Trophoblast cell (in vitro differentiated cells and primary cell): ENCODE measurements at places on chromosomes 1 and 21.
A peak's percentile ranks its signal among the peaks of the same experiment; 100 is the strongest.

DNA sequence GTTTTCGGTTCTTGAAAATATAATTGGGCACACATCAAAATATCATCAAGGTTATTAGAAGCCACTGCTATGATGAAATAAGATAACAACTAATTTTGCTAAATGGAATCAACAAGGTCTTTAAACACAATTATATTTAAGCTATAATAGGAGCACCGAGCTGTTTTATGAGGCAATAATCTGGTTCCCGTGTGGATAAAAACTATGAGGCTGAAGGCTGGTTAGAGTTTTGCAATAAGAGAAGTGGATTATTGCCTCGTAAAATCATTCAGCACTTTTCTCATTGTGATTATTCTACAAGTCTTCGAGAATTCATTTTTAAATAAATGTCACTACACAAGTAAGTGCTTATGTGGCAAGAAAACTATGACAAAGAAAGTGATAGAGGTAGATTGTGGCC, 975.7 kb upstream of the ADGRL2 start:
- no peak for DNase-seq

GRCh38 chr21:31078216-31078615, 39.9 kb upstream of the KRTAP19-8 start:
- DNase-seq: no peak

GRCh38 chr1:208078752-208079151, 165.4 kb downstream of the PLXNA2 start:
- no peak for DNase-seq

DNA sequence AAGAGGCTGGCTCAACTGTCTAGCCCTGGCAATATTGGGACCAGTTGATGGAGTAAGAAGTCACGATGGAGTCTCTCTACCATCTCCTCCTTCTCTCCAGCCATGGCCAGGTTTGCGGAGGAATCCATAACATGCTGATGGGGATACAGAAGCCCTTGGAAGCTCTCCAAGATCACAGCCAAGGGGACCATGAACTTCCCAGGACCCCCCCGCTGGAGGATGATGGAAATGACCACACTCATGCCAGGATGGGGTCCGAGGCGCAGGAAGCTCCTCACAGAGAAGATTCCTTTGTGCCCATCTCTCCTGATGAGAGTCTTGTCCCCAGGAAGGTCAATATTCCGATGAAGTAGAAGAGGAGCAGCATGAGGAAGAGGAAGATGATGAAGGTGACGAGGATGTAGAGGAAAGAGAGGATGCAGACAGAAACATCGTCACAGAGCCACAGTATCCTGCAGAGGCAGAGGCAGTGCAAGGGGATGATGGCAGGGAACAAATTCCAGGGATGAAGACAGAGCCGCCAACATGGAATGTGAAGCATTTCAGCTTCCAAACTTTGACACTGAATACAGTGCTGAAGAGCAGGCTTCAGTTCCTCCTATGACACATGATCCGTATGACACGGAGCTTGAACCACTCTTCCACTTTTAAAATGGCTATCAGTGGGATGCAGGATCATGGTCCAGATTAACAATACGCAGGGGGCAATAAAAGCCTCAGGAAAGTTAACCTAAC, 57.9 kb upstream of the EDN2 start:
- DNase-seq: no peak

- no peak for DNase-seq
These were observed 50.9 kb downstream of the KCTD3 start for GRCh38 chr1:215617979-215618378.

GRCh38 chr1:31216016-31216415, 23.7 kb downstream of the NKAIN1 start:
- no peak for DNase-seq

DNA sequence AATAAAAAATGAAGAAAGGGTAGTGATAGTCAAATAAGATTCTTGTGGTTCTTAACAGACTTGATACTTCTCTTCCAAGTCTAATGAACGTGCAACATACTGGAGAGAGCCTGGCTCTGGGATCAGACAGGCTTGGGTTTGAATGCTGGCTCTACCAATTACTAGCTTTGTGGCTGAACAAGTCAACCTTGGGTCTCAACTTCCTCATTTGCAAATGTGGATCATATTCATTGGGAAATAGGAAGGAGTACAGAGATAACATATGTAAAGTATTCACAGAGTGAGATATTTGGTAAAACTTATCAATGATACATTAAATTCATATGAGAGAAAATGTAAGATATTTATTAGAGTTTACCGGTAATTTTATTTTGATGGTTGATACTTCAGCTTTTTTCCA, 2.0 kb downstream of the EDEM3 start:
- no peak for DNase-seq

DNA sequence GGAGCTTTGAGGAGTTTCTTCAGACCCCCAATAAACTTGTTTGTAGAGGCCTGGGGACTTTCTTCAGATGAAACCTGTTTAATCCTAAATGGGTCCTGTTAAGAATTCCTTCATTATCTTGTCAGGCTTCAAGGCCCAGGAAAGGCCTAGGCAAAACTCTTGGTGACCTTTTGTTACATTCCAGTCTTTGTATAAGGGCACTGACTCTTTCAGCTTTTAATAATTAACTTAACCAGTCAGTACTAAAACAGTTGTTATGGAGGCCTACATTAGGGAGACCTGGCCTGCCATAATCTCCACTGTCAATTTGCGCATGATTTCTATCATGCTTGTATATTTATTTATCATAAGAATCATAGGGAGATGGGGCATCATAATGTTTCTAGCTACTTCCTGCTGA, 110.2 kb downstream of the FCRL5 start:
- DNase-seq: no peak

- no peak for DNase-seq
These were observed 142.5 kb downstream of the TIAM1 start for GRCh38 chr21:31201548-31201947.

DNA sequence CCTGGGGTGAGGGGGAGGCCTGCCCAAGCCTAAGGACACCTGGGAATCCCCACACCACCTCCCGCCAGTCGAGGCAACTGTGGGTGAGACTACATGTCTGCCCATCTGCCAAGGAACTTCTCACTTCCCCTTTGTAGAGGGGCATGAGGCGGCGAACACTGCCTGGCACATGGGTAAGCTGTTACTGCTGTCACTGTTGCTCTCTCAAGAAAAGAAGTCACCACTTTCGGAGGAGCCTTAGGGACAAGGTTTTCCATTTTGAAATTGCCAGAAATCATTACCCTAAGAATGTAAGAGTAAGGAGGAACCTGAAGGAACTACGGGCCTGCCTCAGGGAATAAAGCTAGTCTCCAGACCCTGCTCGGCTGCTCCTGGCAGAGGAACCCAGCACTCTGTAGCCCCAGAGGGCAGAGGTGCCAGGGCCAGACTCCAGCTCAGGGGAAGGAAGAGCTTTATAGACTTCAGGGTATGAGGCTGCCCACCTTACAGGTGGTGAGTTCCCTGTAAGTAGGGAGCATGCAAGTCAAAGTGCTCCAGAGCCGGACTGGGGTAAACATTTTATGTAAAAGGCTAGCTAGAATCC, 23.3 kb downstream of the SLC2A1 start:
- DNase-seq: no peak

DNA sequence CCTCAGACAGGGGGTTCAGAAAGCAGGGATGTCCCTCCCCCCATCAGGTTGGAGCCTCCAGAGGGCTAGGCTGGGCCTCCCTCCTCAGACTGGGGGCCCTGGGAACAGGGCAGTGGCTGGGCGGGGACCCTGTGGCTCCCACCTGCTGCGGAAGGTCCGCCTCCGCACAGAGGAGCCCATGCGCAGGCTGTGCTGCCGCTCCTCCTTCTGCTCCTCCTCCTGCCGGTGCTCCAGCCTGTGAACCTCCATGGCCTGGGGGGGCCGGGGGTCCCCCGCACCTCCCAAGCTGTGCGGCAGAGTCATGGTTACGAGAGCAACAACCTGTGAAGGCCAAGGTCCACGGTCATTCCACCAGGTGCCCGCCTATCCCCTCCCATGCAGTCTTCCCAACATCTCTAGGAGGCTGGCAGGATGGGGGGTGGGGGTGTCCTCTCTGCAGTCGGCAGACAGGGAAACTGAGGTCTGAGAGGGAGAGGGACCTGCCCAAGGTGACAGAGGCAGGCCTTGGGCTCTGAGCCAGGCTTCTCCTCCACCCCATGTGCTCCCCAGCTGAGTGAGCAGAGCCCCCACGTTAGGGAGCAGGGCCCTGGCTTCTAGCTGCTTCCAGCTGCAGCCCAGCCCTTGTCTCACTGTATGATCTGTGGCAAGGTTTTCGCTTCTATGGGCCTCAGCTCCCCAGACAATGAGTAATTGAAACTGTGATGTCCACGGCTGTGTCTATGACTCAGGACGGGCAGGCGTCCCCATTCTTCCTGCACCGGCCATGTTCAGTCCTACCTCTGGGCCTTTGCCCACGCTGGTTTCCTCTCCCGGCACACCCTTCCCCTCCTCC, 3.4 kb downstream of the MYOM3 start:
- no peak for DNase-seq

- DNase-seq: no peak
These were observed 3.2 kb downstream of the DDR2 start for GRCh38 chr1:162635418-162635817.

GRCh38 chr1:61254634-61255357, 172.4 kb downstream of the NFIA start:
- DNase-seq: peak; percentile 17

GRCh38 chr1:57206038-57206437, 217.8 kb downstream of the DAB1 start:
- DNase-seq: no peak

DNA sequence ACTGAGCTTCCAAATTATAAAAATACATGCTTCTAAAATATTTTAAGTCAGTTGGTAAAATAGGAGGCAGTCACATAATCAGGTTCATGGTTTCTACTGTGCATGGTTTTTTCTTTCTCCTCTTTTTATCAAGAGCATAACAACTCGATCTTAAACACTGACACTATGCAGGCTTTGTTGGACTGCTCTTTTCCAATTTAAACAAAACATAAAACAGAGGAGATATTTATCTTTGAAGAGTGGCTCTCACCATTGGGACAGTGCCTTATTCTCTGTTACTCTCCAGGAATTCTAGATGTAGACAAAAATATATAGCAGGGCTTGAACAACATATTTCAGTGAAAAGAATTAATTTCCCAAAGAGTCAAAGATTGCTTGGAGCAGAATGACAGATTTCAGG, 883.5 kb upstream of the ADGRL2 start:
- no peak for DNase-seq

- DNase-seq: no peak
These were observed 20.3 kb downstream of the PTGS2 start for GRCh38 chr1:186659890-186660341.

GRCh38 chr1:151860504-151861187, 7.1 kb upstream of the THEM5 start:
- peak; percentile 85 for DNase-seq

DNA sequence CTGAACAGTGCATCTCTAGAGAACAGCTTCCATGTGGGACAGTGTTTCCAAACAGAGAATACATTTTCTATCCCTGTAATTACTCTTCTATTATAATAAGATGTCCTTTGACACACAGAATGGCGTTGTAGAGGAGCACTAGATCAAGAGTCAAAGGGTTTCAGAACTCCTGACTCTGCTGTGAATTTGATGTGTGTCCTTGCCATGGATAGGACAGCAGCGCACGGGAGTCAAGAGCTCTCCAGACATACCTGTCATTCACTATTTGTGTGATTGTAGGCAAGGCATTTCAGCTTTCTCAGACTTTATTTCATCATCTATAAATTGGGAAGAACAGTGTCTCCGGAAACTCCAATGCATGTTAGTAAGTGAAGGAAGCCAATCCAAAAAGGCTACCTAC, 176.4 kb downstream of the RGS7 start:
- DNase-seq: no peak

GRCh38 chr1:206672011-206672688, 12.6 kb upstream of the MAPKAPK2 start:
- no peak for DNase-seq

- no peak for DNase-seq
These were observed 131.9 kb upstream of the CD34 start for GRCh38 chr1:208042868-208043267.

DNA sequence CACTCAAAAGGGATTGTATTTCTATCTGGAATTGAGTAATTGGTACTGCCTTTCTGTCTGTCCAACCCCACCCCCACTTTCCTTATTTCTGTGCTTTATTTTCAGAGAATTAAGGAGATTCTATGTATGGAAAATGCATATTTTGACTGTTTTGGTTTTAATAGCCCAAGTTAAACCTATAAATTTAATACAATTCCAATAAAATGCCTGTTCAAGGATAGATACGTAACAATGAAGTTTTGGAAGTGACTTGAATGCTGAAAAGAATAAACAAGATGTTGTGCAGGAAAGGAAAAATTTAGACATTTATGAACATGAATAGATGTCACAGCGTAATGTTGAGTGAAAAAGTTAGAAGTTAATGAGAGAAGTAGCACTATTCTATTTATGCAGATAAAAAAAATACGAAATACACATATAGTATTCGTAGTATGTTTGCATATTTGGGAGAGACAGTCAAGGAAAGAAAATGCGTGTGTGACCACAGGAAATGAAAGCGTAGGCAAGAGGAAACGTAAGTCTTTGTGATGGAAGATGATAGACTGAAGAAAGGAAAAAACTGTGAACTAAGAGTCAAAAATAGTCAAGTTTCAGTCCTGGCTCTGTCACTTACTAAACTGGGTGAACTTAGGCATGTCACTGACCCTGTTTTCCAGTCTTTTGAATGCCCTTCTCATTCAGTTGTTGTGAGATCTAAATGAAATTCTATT, 62.1 kb downstream of the MEF2D start:
- DNase-seq: no peak

- peak; percentile 29 for DNase-seq
These were observed 75.1 kb upstream of the SIPA1L2 start for GRCh38 chr1:232704694-232705680.

GRCh38 chr1:213661302-213661701, 326.5 kb upstream of the PROX1 start:
- no peak for DNase-seq

DNA sequence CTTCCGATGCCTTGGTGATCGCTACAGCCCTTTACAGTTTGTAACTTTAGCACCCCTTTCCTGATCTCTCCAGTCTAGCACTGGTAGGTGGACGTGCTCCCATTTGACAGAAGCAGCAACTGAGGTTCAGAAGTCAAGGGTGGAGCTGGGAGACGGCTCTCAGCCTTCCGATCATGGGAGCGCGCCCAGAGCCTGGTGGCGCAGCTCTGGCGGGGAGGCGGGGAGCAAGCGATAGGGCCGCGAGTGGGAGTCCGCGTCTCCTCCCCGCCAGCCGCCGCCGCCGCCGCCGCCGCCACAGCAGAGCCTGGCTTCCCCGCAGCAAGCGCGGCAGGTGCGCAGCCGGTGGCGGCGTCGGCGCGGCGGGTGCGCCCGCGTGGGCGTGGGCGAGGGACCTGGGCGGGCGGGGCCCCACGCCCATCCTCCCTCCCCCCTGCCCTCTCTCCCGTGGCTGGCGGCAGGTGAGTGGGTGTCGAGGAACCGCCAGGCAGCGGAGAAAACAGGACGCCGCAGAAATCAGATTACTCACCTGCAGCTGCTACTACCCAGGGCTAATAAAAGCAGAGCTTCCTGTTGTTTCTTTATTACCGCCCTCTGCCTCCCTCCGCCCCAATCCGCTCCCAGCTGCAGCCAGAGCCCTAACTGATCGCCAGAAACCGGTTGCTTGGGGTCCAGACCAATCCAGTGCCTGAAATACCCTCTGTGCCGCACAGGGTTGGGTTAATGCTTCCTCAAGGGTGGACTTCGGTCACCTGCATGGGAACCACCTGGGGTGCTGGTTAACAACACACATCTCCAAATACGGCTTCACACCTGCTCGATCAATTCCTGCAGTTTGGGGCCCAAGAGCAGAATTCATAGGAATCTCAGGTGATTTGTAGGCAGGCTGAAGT, 60.2 kb upstream of the ID3 start:
- peak; percentile 21 for DNase-seq
